Stimulated activated CD8-positive, alpha-beta memory T cell treated with anti-CD3 and anti-CD28 coated beads, Interleukin-7, amount 100 ng/mL, for 24 hours (primary cell): ENCODE measurements at places on chromosomes 12 and 14.

GRCh38 chr14:100566119-100566518 lies 21.1 kb downstream of the BEGAIN start:
- no peak for DNase-seq

DNA sequence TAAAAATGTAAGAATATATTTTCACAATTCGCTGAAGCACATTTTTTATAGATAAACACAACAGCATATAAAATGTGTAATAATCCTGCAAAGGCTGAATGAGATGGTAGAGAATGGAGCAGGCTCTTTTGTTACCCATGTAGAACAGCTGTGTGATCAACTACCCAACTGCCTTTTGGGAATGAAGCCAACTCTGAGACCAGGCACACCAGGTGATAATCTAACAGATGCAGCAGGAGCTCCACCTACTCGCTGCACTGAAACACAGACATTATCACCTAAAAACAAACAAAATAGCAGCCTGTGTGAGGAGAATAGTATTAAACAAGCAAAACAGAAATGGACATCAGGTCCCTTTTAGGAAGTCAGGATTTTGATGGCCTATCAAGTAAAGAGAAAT lies 183.3 kb downstream of the CCDC59 start:
- DNase-seq = no peak

GRCh38 chr12:79765157-79765556 lies 74.4 kb upstream of the PAWR start:
- DNase-seq = no peak

- DNase-seq = no peak
Observed at GRCh38 chr12:32032205-32032810, 73.1 kb downstream of the RESF1 start.

DNA sequence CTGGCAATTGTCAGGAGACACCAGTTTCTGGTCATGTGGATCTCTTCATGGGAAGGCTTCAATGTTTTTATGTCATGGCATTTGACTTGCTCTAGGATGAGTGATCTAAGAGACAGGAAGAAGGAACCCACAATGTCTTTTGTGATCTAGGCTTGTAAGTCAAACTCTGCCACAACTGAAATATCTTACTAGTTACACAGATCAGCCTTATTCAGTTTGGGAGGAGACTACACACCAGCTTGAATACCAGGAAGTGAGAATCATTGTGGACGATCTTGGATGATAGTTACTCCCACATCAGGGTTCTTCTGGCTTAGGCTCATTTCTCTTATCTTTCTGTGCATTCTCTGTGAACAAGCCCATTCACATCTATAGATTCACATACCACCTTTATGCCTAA lies 236.2 kb upstream of the FBXO33 start:
- no peak for DNase-seq

GRCh38 chr12:14886271-14886670 lies 617 bp upstream of the MGP start:
- DNase-seq = no peak

GRCh38 chr12:114163771-114164170 lies 197.6 kb upstream of the RBM19 start:
- DNase-seq = no peak

GRCh38 chr12:69024413-69024812 lies 91.4 kb upstream of the CPM start:
- DNase-seq = no peak

GRCh38 chr12:5369298-5369697 lies 62.6 kb upstream of the NTF3 start:
- DNase-seq = no peak

DNA sequence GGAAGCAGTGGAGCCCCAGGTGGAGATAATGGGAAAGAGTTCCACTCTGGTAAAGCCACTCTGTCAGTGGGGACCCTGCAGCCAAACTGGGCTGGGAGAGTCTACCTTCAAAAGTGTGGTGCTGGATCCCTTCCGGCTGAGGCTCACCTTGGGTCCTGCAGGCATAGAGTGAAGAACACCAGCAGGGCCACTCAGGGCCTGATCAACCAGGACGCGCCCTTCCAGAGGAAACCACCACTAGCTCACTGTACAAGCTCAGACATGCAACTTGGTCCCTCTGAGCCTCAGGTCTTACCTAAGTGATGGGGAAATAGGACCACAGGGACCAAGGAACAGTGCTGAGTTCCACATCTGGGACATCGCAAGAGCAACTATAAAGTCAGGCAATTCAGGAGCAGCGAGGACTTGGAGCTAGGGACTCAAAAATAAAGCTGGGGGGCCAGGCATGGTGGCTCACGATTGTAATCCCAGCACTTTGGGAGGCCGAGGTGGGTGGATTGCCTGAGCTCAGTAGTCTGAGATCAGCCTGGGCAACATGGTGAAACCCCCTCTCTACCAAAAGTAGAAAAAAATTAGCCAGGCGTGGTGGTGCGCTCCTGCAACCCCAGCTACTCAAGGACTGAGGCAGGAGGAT lies 5.9 kb upstream of the PRPH start:
- DNase-seq = no peak

DNA sequence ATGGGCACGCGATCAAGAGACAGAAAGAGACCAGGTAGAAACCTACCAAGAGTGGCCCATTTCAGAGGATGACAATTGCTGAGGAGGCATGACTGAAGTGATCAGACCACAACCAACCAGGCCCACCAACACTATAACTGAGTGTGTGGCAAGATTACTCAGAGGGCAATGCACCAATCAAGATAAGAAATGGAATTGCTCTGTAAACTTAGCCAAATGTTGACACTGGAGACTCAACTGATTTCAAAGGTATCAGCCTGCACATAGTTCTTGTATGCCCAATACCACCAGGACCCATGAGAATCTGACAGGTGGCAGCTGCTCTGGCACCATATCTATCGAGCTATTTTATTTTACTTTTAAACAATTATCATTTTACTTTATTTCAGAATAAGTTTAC lies 128.9 kb downstream of the FOXN3 start:
- no peak for DNase-seq

- DNase-seq = no peak
Observed at GRCh38 chr14:67973436-67973835, 153.9 kb downstream of the RAD51B start.

GRCh38 chr12:27635349-27635972 lies 60.8 kb upstream of the REP15 start:
- no peak for DNase-seq

- DNase-seq = no peak
Observed at GRCh38 chr12:131241517-131241916, 287.8 kb downstream of the ADGRD1 start.

- no peak for DNase-seq
Observed at GRCh38 chr12:115947696-115948062, 329.8 kb downstream of the MED13L start.

DNA sequence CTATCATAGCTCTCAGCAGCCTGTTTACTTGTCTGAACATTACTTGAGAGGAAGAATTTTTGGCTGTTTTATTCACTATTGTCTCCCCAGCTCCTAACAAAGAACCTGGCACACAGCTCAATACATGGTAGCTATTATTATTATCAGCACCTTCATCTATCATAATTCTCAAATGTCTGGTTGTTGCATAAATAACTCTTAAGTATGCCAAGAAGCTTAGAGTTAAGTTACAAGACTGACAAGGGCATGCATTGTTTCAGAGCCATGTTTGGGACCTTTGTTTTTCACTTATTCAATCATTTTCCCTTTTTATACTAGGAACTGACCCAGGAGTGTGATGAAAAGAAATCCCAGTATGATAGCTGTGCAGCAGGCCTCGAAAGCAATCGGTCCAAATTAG lies 77.5 kb upstream of the ATP2A2 start:
- no peak for DNase-seq

DNA sequence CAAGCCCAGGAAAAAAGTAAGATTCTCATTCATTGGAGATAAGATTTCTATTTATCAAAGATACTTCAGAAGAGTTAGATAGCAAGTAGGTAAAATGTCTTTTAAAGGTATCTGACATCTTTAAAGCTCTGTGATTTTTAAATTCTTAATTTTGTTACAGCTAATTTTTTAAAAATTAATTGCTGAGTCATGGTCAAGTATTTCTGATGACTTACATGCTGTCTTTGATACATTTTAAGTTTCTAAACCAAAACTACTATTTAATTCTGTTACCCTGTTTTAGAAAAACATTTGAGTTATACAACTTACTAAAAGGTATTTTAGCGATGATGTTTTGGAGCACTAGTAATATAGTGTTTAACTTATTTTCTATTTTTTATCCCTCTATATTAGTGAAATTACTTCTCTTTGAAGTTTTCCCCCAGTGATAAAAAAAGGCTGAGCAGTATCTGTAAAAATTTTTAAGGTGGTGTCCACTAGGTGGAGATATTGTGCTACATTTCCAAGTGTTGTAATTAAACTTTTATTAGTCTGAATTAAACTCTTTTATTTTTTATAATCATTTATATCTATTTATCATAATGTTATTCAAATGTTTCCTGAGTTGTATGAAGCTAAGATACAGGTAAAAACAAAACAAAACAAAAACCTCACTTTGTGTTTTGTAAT lies 11.5 kb downstream of the ALG10 start:
- no peak for DNase-seq

- DNase-seq = no peak
Observed at GRCh38 chr14:76428611-76429010, 52.7 kb downstream of the ESRRB start.

GRCh38 chr12:75959506-75959905 lies 72.1 kb downstream of the PHLDA1 start:
- no peak for DNase-seq

- DNase-seq = no peak
Observed at GRCh38 chr14:56202256-56202655, 84.0 kb downstream of the PELI2 start.

DNA sequence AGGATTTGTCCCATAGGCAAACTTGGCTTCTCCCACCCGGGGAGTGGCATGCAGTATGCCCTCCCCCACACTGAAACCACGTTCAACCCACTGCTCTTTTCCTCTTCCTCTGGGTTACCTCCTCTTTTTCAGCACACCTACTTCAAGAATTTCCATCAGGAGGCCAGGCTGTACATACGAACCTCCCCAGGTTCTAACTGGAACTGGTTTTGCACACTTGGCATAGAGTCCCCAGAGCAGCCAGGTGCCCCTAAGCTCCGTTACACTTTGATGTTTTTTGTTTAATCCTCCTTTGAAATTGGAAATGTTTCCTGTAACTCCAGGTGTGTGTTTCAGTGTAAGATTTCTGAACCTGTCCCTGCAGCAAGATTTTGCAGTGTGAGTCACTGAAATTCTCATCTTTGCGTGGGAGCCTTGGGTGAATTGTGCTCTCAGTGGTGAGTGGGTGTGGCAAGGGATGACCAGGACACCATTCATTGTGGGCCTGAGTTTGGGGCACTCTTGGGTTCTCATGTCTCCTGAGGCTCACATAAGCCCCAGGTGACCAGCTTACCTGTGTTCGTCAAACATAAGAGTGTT lies 18.2 kb downstream of the CD9 start:
- no peak for DNase-seq

DNA sequence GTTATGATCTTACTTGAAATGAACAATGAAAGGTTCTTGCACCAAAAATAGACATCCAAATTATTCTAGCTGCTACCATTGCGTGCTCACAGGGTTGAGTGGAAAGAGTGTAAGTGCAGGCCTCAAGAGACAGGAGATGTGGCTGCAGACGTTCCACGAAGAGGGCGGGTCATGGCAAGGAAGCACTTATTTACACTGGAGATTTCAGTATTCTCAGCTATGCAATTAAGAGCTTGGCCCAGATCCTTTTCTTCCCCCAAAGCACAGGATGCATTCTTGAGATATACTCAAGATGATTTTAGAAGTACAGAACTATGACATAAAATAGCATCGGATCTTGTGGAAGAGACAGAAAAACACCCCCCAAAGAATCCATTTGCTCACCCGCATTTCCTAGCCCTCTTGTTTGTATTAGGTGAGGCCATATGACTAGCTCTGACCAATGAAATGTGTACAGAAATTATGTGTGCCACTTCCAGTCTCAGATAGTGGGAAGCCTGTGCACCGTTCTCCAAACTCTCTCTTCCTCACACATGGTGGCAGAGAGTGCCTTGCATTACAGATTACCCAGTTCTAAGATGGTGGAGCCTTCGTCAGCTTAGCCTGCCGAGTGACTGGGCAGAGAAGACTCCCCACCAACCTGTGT lies 261.4 kb downstream of the TTC8 start:
- DNase-seq = no peak

DNA sequence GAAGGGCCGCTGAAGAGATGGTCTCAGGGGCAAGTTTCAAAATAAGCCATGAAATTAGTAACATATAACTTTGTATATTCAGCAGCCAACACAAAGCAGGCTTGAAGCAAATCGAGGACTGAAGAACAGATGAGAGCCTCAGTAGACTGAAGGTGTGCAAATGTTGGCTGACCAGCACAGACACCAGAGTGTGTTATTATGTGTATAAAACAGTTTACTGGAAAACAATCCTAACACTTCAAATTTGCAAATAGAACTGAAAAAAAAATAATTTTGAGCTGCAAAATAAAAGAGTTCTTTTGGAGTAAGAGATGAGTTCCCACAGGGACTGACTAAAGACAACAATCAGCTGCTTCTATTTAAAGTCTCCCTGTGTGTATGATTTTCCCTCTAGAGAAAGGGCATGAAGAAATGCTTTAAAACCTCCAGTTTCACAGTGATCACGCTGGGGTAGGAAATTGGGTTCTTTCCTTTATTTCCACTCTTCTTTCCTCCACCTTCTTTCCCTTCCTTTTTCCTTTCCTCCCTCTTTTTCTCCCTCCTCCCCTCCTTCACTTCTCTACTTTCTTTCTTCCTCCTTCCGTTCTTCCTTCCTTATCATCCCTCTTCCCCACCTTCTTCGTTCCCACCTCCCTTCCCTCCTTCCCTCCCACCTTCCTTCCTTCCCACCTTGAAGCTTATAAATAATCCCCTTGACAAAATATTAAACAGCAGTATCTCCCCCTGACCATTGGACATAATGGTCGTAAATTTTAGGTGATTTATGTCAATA lies 383.9 kb upstream of the DCN start:
- no peak for DNase-seq

DNA sequence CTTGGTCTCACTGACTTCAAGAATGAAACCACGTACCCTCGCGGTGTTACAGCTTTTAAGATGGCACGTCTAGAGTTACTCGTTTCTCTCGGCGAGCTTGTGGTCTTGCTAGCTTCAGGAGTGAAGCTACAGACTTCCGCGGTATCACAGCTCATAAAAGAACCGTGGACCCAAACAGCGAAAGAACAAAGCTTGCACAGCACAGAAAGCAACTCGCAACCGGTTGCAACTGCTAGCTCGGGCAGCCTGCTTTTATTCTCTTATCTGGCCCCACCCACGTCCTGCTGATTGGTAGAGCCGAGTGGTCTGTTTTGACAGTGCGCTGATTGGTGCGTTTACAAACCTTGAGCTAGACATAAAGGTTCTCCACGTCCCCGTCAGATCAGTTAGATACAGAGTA lies 4.2 kb upstream of the CLEC4C start:
- DNase-seq = no peak

- DNase-seq = no peak
Observed at GRCh38 chr12:27524494-27524835, 459 bp downstream of the PPFIBP1 start.

- no peak for DNase-seq
Observed at GRCh38 chr12:113418213-113418879, 3.8 kb upstream of the SDSL start.

- DNase-seq = no peak
Observed at GRCh38 chr14:21204167-21205025, 48.5 kb upstream of the OR5AU1 start.

- DNase-seq = no peak
Observed at GRCh38 chr12:92378682-92379479, 233.2 kb upstream of the BTG1 start.
